ENCODE measurements at places on chromosomes 13 and 19. TPM values are rescaled to one million over a fixed set of nuclear protein-coding genes. Genes with fewer than 3 reads are reported as not detected.
A peak's percentile ranks its signal among the peaks of the same experiment; 100 is the strongest.

DNA sequence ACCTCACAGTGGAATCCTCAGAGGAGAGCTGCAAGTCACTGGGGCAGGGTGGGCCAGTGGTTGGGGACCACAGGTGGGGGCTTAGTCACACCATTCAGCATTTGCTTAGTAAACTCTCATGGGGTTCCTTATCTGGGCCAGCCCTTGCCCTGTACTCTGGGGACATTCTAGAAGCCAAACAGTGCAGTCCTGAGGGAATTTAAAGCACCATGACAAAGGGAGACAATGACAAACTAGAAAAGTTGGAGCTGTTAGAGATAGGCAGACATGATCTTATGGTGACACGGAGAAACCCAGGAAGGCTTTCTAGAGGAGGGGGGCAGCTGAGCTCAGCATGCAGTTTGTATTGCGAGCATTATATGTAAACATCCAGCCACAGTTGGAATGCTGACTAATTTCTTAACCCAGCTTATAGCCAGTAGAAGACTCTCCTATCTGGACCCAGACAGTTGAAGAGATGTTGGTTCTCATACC, 87.6 kb downstream of the ZNF429 start:
- DNase-seq: no peak

- DNase-seq: no peak
Observed at GRCh38 chr13:22198641-22199217, 527.9 kb downstream of the FGF9 start.

DNA sequence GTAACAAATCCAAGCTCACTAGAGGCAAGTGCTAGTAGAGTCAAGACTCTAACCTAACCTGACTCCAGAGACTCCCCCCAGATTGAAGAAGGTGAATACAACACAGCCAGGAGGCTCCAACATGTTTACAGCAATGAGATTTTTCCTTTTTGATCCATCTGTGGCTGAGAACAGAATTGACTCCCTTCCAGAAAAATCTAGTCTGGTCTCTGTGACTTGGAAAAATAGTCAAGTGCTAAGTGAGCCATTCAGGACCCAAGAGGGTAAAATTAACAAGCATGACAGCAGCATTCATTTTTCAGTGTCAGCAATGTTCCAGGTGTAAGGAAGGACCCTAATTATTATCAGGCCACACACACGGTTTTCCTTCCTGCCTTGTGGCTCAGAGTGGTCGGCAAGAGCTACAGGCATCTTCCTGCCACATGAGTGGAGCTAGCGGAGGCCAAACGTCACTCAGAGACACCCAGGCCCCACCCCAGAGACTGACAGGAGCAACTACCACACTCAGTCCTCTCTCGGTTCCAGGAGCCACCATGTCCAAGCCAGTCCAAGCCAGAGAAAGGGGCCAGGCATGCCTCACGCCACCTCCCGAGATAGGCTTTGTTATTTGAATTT, 395.1 kb downstream of the FOXO1 start:
- DNase-seq: no peak

DNA sequence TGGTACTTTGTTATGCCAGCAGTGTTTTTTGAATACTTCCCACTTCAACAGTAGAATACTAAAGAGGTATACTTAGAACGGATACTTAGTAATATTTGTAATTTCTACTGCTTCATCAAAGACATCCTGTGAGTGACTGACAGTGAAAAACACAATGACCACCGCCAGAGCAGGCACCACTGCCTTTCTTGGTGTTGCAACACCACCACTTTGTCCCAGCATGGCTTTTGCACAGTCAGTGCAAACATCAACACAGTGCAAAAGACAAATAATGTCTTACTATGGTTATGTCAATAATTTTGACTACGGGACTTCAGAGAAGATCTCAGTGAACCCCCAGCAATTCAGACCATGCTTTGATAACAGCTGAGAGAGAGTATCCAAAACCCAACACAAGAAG, 220.5 kb downstream of the RBM26 start:
- DNase-seq: no peak

DNA sequence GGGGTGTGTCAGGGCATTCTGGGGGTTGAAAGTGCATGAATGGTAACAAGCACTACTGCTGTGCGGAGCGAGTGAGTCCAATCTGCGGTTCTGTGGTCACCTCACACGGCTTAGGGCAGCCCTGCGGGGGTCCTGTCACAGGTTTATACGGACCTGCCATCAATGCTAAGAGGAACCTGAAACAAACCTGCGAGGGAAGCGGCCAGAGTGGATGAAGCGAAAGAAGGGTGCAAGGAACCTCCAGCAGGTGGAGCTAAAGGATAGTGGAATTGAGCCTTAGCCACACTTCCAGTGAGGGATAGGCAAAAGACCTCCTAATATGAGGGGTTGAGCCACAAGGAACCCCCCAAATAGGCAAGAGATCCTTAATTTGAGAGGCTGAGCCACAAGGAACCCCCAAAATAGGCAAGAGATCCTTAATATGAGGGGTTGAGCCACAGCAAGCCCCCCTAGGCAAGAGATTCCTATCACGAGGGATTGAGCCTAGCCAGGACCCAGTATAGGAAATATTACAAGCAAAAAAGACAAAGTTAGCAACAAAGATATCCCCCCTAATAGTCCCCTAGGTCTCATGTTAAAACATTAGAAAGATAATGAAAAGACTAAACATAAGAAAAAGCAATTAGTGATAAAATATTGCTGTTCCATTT, 6.3 kb upstream of the ZNF69 start:
- DNase-seq: peak; percentile 75

- DNase-seq: no peak
Observed at GRCh38 chr13:39401046-39401705, 201.8 kb downstream of the LHFPL6 start.

GRCh38 chr19:15404780-15405211, 14.0 kb downstream of the AKAP8L start:
- DNase-seq: no peak

- no peak for DNase-seq
Observed at GRCh38 chr13:57857945-57858344, 226.4 kb downstream of the PCDH17 start.

- DNase-seq: no peak
Observed at GRCh38 chr13:113456116-113456702, 2.9 kb upstream of the ADPRHL1 start.

- DNase-seq: no peak
Observed at GRCh38 chr19:1015782-1016646, 4.9 kb downstream of the TMEM259 start.

DNA sequence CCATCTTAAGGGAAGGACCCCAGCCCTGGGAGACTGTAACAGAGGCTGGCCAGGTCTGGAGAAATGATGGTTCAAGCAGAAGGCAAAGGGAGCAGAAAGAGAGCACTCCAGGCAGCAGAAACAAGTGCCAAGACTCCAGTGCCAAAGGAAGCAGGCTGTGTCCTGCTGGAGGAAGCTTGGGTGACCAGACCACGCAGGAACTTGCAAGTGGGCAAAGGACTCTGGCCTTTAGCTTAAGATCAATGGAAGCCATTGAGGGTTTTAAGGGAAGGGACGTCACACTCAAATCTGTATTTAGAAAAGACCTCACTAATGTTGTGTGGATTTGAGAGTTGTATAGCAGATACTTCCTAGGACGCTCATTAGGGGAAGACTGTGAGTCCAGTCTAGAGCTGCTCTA, 95.5 kb downstream of the MIPEP start:
- DNase-seq: no peak

GRCh38 chr13:49315036-49315565, 67.4 kb downstream of the CDADC1 start:
- no peak for DNase-seq

DNA sequence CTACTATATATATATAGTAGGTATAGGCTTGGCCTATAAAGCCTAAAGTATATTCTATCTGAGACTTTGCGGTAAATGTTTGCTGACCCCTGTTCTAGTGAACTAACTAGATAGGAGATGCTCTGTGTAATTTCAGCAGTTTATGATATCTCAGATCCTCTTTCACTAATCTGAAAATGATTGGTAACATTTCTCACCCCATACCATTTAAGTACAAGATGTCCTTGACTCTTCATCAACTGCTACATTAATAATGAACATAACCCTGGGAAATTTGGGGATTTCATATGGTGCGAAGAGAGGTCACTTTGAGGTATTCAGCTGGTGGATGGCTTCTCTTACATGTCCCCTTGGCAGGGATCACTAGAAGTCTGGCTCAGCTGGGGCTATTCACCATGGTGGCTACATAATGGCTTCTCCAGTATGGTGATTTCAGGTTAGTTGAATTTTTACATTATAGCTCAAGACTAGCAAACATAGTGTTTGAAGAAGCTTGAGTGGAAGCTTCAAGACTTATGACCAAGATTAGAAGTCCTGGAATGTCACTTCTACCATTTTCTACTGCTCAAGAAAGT, 103.6 kb upstream of the MYCBP2 start:
- no peak for DNase-seq

DNA sequence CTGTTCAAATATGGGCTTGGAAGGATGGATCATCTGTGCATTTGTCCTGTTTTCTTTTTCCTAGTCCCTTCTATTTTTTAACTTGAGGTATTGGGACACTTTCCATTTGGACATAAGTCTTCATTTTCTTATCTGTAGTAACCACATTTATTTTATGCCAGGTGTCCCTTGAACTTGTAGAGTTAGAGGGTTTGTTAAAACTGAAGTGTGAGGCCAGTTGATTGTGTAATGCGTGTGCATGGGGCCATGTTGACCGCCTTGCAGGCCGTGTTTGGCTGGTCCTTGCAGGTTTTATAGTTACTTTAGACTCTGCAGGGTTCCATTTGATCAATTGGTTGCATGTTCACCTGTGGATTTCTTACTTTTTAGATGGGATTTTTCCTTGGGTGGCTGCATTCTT, 21.0 kb downstream of the SAE1 start:
- DNase-seq: no peak

- DNase-seq: no peak
Observed at GRCh38 chr13:44382635-44383145, 9.1 kb downstream of the SERP2 start.

DNA sequence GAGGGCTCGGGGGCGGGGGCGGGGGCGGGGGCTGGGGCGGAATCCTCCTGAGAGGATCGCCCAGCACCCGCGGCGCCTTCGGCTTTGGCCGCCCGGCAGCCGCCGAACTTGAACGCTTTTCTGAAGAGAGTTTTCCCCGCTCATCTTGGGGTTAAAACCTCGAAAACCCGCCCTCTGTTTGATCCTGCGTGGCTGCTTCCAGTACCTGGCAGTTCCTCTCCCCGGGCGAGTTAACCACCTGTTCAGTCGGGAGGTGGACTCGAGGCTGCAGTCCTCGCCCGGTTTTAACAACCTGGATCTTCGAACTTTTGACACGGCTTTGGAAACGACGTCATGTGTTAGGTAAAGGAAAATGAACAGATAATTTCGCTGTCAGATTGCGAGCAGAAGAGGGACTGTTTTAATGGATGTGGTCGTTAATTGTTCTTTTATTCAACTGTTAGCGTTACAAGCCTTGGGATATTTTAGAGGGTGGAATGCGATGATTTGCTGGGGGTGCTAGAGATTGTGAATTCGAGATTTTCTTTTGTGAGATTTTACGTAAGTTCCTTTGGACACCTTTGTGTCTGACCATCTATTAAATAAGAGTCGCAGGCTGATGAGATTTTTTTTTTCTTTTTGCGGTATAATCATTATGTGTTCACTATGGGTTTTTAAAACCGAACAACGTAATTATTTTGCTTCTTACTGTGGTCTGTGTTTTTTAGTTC, 1.0 kb downstream of the FNDC3A start:
- DNase-seq: no peak

- peak; percentile 51 for DNase-seq
Observed at GRCh38 chr19:5023128-5023571, 54.2 kb downstream of the KDM4B start.

DNA sequence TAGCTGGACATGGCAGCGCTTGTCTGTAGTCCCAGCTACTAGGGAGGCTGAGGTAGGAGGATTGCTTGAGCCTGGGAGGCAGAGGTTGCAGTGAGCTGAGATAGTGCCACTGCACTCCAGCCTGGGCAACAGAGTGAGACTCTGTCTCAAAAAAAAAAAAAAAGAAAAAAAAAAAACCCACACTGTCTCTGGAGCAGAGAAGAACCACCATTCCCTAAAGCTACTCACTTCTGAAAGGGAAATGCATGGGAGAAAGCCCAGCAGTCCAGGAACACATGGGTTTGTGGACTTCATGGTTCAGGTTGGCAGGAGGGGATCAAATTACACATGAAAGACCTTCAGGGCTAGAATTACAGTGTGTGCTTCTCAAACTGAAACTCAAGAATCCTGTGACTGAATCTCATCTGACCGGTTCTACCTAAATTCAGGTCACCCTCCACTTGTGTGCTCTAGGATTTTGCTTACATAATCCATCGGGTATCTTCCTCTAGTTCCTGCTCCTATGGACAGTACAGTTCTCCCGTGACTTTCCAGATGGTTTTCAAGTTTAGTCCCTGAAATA, 30.2 kb upstream of the CPB2 start:
- DNase-seq: no peak

LILRA6 gene
- polyA plus RNA-seq: 1.2 TPM

CEACAM7 gene
- polyA plus RNA-seq: not detected

PPP1R37 gene
- polyA plus RNA-seq: 36.7 TPM

SIGLEC5 gene
- polyA plus RNA-seq: not detected

URAD gene
- polyA plus RNA-seq: 0.20 TPM

MAP4K1 gene
- 153 TPM for polyA plus RNA-seq

TJP3 gene
- polyA plus RNA-seq: 1.1 TPM

ZNF837 gene
- 3.2 TPM for polyA plus RNA-seq

ZNF90 gene
- polyA plus RNA-seq: 2.9 TPM

PNMA8A gene
- polyA plus RNA-seq: 0.19 TPM

Measured in spleen (tissue), 13 donors.